ENCODE measurements at places on chromosomes 12 and 14.

DNA sequence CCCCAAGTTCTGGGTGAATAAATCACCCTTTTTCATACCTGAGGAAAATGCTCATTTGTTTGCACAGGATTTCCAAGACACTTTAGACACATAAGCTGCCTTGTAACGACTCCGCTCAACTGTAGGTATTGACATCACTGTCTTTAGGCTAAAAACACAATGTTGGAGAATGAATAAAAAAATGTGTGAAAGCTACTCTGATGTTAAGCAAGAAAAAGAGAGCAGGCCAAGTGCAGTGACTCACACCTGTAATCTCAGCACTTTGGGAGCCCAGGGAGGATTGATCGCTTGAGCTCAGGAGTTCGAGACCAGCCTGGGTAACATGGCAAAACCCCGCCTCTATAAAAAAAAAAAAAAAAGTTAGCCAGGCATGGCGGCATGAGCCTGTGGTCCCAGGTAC is 11.1 kb upstream of the CIPC start:
- no peak for DNase-seq

DNA sequence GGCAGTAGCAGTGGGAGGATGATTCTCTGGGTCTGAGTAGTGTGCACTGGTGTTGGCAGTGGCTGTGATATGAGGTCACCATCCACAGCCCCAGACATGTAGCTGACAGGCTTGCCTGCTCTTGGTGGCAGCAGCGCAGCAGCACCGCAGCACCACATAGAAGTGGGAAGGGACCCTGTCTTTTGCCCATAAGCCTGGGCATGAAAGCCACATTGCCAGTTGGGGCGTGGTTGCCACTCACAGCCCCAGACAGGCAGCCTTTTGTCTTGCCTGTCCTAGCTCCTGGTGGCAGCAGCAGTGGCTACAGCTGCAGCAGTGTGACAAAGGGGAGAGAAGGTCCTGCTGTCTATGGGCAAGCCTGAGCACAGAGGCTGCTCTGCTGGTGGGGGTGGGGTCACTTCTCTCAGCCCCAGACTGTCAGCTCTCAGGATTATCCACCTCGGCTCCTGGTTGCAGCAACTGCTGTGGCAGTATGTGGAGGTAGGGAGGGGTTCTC is 71.5 kb downstream of the BRMS1L start:
- no peak for DNase-seq

DNA sequence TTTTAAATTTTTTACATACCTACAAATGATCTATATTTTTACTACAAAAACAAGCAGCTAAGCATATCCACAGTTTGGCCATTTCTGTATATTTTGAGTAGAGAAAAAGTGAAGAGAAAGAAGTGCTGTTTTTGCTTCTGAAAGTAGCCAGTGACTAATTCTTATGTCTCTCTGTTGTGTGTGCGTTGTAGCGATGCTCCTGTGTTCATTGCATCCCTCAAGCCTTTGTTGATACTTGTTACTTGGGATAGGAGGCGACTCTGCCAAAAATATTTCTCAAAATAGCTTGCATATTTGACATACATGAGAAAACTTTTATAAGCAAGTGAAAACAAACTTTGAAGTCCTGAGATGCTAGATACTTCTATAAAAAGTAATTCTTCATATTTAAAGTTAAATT is 714.1 kb downstream of the FSCB start:
- no peak for DNase-seq

DNA sequence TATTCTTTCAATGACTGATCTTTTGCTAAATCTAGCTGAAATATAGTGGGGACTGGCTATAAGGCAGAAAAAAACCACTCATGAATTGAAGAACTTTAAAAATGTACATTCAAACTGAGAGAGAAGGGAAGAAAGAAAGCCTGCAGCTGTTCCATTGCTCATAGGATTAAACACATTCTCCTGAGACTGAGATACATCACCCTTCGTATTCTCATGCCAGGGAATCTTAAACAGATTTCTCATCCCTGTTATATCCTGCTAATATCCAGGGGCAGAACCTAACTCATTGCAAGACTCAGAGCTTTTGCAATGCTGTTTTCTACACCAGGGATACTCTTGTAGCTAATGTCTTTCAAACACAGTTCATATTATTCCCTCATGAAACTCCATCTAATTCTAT is 67.2 kb upstream of the ACSS3 start:
- no peak for DNase-seq

DNA sequence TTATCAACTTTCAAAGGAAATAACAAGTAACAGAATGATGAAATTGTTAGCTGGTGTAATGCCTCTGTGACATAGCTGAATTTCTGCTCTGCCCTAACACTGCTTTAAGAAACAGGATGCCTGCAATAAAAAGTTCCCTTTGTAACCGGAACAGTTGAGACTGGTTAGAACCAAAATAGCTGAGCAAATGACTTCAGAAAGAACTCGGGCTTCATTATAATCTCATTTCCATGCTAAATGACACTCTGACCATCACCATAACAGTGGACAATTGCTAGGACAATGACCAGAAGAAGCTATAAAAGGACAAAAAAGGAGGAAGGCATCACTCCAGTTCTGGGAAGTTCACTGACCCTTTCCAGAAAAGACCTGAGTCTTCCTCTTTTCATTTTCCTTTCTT is 23.5 kb upstream of the PYGL start:
- no peak for DNase-seq

GRCh38 chr14:30227876-30228275 is 300.2 kb upstream of the PRKD1 start:
- no peak for DNase-seq

GRCh38 chr12:80188576-80188975 is 89.2 kb downstream of the OTOGL start:
- DNase-seq, result no peak

GRCh38 chr12:83005534-83006197 is 319.0 kb downstream of the TMTC2 start:
- no peak for DNase-seq

DNA sequence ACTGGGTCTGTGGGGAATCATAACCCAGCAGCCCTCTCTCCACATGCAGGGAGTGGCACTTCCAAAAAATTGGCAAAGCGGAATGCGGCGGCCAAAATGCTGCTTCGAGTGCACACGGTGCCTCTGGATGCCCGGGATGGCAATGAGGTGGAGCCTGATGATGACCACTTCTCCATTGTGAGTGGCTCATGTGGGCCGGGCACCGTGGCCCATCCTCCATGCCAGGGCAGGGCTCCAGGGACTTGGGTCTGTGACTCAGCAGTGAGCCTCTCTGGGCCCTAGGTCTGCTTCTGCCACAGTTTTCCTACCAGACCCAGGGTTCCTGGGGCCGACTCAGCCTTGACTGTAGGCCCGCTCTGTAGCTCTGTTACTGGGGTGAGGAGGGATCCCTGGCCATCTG is 2.2 kb downstream of the NPFF start:
- no peak for DNase-seq

GRCh38 chr14:51157012-51157411 is 62.1 kb upstream of the TRIM9 start:
- no peak for DNase-seq

GRCh38 chr12:64269161-64269560 is 47.1 kb upstream of the KICS2 start:
- no peak for DNase-seq

- DNase-seq, result no peak
Observed at GRCh38 chr14:79502136-79502750, 709.1 kb downstream of the DIO2 start.

DNA sequence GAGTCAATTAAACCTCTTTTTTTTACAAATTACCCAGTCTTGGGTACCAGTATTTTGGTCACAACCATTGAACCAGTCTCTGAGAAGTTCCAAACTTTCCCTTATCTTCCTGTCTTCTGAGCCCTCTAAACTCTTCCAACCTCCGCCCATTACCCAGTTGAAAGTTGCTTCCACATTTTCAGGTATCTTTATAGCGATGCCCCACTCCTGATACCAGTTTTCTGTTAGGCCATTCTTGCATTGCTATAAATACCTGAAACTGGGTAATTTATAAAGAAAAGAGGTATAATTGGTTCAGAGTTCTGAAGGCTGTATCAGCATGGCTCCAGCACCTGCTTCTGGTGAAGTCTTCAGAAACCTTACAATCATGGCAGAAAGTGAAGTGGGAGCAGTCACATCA is 31.7 kb downstream of the TTC5 start:
- no peak for DNase-seq

GRCh38 chr12:101038289-101038871 is 171.7 kb downstream of the SLC5A8 start:
- peak; percentile 16 for DNase-seq

DNA sequence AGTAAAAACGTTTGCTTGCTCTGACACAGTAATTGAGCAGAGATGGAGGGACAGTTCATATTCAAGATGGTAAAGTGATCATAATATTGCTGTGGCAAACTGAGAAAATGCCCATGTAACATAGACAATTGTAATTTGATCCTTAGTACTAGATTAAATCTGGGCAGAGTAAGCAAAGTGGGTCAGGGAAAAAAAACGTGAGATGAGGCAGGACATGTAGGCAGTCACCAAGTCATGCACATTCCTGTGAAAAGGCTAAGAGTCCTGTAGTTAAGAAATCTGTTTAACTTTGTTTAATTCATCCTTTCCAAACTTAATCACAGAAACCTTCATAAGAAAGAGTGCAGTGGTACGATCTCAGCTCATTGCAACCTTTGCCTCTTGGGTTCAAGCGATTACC is 16.1 kb downstream of the BTBD7 start:
- DNase-seq, result no peak

DNA sequence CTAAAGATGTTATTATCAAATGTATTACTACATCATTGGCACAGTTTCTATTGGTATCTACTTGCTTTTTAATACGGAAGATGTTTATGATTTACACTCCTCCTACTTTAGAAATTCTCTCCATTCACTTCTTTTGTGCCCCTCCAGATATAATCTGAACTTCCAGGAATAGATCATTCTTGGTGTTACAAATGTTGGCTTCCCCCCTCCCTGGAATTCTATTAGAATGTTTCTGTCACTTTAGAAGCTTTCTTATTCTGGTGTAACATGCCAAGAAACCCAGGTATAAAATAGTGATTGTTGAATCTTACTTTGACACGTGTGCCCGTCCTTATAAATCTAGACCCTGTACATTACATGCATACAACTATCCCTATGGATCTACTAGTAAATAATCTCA is 1.2 kb upstream of the WDR20 start:
- DNase-seq, result no peak

DNA sequence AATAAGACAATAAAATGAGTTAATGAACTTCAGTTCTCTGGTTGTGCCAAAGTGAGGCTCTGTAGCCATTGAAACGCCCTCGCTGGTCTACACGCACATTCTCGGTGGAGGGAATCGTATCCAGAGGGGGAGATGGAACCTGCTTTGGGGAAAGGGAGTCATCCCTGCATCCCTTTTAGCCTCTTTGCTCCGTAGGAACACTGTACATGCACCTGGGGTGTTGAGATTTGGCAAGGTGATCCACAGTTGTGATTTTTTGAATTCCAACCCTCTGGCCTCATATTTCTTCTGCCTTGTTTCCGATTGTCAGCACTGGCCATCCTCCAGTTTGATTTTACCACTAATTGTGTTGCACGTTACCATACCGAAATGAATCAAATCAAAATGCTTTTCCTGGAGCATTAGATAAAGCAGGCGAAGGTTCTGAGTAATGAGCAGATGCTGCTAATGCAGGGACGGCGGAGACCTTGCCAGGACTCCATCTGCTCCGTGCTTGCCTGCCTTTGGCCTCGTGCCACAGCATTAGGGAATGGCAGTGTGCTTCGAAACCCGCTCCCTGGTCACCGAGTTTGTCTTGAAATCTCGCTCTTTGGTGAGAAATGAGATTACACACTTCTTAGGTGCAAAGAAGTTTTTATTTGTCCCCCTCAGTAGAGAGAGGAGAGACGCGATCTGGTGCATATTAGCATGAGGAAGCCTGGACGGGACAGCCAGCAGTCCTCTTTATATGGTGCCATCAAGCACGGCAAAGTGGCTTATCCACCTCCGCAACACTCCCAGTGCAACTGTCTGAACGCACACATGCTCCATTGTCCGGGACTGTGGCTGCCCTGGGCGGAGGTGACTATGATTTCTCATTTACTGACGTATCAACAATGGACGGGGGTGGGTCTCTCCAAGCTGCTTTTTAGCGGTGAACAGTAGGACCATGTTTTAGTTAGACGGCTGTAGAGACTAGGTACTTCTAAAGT is 59.1 kb downstream of the FBXW8 start:
- no peak for DNase-seq

DNA sequence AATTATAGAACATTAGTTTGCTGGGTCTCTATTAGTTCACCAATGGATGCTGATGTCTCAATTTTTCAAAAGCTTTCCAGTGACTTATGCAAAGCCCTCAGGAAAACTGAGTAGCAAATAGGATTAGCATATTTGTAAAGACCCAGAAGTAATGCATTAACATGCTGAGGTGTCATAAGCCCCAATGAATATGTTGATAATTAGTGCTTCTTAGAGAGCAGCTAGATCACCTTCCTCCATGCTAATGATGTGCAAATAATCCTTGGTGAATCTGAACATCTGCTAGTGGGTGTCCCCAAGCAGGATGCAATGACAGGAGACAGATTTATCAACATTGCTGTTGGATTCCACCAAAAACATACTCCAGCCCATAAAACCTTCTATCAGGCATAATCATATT is 19.0 kb downstream of the IFNG start:
- DNase-seq, result no peak
